Mesenchymal stem cell (in vitro differentiated cells and primary cell): ENCODE measurements at places on chromosomes 1 and 21.

DNA sequence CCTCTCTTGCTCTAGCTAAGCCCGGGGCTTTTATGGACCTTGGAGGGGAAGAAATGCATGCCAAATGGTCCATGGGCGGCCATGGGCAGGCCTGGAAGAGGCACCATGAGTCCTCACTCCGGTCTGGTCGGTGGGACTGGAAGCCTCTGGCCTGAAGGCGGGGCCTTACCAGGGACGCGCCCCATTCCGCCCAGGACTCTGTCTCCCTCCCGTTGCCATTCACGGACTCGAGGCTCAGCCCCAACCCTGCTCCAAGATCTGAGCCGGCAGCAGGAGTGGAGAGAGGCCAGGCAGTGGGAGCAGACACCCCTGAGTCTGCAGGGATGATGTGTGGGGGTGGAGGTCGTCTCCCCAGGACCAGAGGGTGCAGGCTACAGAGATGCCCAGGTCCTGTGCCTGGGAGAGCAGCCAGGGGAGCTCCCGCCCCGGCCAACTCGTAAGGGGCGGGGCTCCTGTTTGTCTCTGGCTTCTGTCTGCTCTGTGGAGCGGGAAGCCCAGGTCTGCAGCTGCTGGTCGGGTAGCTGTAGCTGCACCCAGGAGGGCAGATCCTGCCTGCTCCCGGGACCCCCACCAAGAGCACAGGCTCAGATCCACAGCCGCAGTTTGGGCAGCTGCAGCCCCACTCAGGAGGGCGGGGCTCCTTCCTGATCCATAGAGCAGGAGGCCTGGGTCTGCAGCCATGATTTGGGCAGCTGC lies 8.3 kb upstream of the KANK4 start:
- DNase-seq: no peak
- no peaks in the 10 kb centered on the region for H3K36me3 ChIP-seq
- H3K4me3 ChIP-seq: no peak overlapping the region
- H3K27ac ChIP-seq: no peak overlapping the region
- H3K4me1 ChIP-seq: peaks cover 13% of the 10 kb centered on the region

DNA sequence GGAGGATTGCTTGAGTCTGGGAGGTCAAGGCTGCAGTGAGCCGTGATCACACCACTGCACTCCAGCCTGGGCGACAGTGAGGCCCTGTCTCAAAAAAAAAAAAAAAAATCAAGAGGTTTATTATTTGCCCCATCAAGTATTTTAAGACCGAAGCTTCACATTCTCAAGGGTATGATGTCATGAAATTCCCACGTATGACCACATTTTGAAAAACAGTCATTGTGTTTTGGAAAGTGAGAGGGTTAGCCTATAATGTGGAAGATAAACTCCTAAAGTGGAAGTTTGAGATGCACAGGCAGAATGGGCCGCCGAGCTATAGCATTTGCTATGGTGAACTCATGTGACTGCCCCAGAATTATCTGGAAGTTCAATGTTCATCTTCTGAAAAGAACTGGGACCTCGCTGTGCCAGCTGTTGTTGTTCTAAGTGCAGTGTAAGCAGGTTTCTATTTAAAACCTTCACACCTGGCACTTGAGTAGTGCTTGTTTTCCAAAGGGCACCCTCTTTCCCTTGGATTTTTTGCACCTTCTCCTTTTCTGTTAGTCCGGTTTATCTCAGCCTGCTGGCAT lies 96.9 kb upstream of the SLC25A33 start:
- H3K4me1 ChIP-seq: peaks cover 41% of the 10 kb centered on the region
- H3K36me3 ChIP-seq: no peaks in the 10 kb centered on the region
- peak overlapping the region; percentile 92 for H3K27ac ChIP-seq
- peak; percentile 68 for DNase-seq
- no peaks in the 10 kb centered on the region for H3K27me3 ChIP-seq
- H3K4me3 ChIP-seq: no peak overlapping the region

DNA sequence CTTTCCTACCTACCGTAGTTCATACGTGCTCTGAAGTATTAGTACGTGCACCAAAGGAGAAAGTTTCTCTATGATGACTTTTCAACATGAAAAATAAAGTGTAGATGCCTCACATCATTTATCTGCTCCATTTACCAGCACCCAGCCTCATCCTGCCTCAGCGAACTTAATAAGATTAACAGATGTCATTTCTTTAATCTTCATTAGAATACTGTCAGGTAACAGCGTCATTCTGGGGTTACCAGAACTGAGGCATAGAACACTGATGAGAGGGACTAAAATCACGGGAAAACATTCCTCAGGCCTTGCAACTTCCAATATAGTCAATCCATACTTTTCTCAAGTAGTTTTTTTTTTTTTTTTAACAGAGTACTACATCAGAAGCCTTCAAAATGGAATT lies 43.2 kb upstream of the DISC1 start:
- H3K27me3 ChIP-seq: no peaks in the 10 kb centered on the region
- H3K4me3 ChIP-seq: no peak overlapping the region
- no peaks in the 10 kb centered on the region for H3K4me1 ChIP-seq
- DNase-seq: no peak
- no peak overlapping the region for H3K27ac ChIP-seq

DNA sequence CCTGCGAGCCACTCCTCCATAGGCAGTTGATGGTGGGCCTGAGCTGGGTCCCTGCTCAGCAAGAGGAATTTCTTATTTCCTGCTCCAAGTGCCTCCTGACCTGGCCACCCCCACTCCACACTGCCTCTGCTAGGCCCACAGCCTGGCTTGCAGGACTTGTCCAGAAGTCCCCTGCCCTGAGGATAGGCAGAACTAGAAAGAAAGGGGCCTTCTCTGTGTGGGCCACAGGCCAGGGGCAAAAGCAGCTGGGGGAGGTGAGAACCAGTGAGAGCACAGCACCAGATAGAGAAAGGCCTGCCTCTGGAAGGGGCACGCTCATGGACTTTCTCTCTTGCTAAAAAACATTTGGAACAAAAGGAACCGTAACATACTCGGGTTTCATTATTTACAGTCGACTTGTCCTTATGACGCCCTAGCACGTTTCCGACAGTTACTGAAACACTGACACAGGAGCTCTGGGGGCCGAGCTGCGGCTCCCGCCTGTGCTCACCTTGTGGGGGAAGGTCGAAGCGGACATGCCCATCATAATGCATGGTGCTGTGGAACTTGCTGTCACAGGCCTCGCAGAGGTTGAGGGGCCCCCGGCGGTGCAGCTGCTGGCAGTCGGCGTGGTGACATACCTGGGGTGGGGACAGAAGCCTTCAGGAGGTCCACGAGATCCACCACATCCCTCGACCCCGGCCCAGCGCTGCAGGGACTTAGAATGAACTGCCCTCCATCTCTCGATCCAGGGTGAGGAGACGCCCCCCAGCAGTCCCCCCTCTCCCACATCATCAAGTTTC lies 11.3 kb upstream of the TNFRSF25 start:
- peaks cover 2% of the 10 kb centered on the region for H3K4me1 ChIP-seq
- DNase-seq: no peak
- H3K27ac ChIP-seq: no peak overlapping the region
- H3K4me3 ChIP-seq: no peak overlapping the region
- no peaks in the 10 kb centered on the region for H3K27me3 ChIP-seq

DNA sequence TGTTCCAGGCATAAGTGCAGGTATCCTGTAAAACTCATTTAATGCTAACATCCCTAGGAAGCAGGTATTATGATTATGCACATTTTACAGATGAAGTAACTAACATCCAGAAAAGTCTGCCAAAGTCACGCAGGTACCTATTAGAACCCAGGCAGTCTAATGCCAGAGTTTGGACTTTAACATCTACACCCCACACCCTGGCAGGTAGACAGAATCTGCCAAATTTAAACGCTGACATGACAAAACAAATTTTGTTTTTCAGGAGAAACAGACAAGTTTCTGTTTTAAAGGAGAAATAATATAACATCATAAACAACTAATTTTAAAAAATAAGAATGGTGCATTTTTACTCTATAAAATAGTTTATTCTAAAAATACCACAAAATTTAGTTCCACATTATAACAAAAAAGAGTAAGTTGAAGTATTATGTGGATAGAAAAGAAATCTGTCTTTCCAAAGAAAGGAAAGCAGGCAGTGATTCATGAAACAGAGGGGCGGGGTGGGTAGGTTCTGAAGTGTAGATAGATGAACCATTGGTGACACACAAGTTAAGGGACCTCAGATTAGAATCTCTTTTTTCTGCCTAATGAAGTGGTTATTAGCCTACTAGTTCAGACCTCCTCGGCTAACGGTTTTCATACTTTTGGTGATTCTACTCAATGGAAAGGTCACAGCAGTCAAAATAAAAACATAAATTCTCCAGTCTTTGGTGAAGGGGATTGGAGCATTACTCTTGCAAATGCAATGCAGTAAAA lies 1.7 kb downstream of the ASPM start:
- H3K36me3 ChIP-seq: no peaks in the 10 kb centered on the region
- no peak overlapping the region for H3K27ac ChIP-seq
- peak; percentile 51 for DNase-seq
- H3K4me3 ChIP-seq: no peak overlapping the region
- H3K4me1 ChIP-seq: no peaks in the 10 kb centered on the region

- peaks cover 20% of the 10 kb centered on the region for H3K36me3 ChIP-seq
- no peak for DNase-seq
- peak overlapping the region; percentile 94 for H3K4me3 ChIP-seq
- H3K27ac ChIP-seq: peak overlapping the region; percentile 93
- H3K27me3 ChIP-seq: no peaks in the 10 kb centered on the region
Measured at GRCh38 chr1:84506729-84507453, 510 bp upstream of the GNG5 start.

DNA sequence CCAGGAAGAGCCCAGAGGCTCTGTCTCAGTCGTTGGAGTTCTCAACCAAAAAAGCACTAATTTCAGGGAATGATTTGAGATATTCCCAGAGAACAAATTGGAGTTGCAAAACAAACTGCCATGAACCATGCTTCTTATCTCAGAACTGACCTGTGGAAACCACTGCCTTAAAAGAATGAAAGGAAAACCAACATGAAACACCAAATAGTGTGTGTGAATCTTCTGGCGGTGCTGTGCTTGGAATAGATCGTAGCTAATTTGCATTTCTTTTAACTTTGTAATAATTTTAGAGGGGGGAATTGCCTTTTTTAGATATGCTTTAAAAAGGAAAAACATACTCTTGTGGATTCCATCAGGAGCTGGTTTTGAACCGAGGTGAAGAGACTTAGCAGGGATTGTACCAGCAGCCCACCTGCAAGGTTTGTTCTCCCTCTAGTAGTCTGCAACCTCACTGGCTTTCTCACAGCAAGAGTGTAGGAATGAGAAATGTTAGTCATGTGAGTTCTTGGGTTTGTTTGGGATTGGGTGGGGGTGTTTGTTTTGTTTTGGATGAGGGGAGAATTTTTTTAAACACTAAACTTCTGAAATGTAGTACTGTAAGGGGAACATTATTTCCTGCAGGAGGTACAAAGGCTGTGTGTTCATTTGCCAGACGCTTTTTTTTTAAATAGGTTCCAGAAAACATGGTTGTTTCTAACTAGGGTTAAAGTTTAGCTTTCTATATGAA lies 45.7 kb upstream of the ANGPTL1 start:
- no peak overlapping the region for H3K4me3 ChIP-seq
- DNase-seq: no peak
- H3K27me3 ChIP-seq: no peaks in the 10 kb centered on the region
- H3K27ac ChIP-seq: no peak overlapping the region
- H3K36me3 ChIP-seq: peaks cover 90% of the 10 kb centered on the region
- H3K4me1 ChIP-seq: no peaks in the 10 kb centered on the region
